Esophagus mucosa (tissue), 1 donor: ENCODE measurements at places on chromosomes 11 and 22.

- ATAC-seq = no peak
These were observed 184.2 kb upstream of the LUZP2 start for GRCh38 chr11:24312464-24313238.

DNA sequence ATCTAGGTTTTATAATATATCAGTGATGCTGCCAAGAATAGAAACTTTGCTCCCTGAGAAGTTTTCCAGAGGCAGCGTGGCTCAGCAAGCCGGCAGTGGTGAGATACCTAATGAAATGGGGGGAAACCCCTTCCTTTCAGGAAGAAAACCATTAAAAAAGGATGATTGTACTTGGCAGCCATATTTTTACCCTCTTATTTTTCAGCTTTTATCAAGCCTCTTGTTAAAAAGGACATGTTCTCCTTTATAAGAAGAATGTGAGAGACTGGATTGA is 9.0 kb upstream of the ME3 start:
- ATAC-seq = no peak

GRCh38 chr11:46637546-46637945 is 20.2 kb downstream of the ATG13 start:
- ATAC-seq = no peak

DNA sequence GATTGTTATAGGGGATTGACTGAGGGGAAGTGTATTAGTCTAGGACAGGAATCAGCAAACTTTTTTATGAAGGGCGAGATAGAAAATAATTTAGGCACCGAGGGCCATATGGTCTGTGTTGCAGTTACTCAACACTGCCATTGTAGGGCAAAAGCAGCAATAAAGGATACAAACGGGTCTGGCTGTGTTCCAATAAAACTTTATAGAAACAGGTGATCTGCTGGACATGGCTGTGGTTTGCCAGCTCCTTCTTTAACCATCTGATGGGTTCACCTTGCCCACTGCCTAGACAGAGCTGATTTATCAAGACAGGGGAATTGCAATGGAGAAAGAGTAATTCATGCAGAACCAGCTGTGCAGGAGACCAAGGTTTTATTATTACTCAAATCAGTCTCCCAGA is 20.0 kb downstream of the PRR5L start:
- ATAC-seq = no peak

- no peak for ATAC-seq
These were observed 26.5 kb upstream of the SESN3 start for GRCh38 chr11:95257456-95257971.

DNA sequence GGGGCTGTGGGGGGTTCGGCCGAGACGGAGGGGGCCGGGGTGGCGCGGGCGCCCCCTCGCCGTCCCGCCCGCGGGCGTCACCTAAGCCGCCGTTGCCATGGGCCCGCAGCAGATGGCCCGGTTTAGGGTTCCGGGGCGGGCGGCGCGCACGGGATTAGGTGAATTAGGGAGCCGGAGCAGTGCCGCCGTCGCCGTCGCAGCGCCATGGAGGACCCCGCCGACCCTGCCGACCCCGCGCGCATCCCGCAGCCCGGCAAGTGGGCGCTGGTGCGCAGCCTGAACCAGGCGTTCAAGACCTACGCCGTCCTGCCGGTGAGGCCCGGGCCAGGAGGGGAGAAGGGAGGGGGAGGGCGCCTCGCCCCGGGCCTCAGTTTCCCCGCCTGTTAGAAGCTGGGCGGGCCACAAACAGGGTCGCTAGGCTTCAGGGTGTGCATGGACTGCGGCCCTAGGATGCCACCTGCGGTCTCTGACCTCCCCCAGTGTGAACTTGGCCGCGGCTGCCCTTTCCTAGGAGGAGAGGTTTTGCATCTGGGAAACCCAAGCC is 10.1 kb downstream of the MYO7A start:
- ATAC-seq = no peak

DNA sequence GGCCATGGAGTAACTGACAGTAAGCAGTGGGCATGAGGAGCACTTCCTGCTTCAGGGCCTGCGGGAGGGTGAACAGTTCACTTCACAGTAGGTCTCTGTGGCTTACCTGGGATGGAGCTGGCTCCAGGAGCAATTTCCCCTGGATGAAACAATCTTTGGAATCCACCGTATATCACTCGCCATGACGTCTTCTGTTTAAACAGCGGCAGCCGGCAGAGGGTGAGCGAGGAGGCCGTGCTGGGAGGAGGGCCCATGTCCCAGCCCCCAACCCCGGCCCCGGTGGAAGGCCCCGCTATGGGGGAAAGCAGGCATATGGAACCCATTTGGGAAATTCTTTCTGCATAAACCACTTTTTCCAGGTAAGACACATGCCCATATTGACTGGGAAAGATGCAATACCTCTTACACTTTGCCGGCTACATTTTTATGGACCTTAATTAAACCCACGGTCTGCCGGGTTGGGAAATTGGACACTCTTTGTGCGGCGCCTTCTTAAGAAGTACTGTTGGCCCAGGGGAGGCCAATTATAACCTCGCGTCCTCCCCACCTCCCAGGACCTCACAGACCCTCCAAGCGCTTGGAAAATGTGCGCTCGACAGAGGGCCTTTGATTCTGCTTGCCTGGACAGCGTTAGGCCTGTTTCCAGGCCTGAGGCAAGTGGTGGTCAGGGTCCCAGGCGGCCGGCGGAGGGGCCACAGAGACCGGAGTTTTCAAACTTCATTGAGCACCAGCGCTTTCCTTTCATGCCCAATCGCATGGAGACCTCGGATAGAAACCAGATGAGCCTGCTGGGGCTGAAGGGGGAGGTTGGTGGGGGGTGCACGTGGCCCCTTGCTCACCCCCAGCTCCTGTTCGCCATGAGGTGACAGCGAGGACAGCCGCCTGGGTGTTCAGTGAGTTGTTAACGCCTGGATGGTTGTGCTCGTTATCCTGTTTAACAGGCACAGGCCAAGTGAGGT is 40.4 kb downstream of the SMIM38 start:
- no peak for ATAC-seq

GRCh38 chr11:30459821-30460220 is 126.3 kb downstream of the MPPED2 start:
- ATAC-seq = no peak

DNA sequence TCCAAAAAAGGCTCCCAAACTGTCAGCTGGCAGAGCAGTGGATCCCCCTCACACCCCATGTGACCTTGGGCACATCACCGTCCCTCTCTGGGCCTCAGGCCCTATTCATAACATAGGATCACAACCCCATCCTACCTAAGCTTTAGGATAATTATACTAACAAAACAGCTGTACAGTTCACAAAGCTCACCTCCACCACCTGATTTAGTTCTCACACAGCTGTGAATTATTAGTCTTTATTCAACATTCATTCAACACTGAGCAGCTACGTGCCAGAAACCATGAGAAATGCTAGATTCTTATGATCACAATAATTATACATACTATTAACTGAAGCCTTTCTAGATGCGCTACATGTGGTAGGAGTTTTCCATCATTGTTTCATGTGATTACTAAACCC is 9.5 kb downstream of the WNT11 start:
- ATAC-seq = no peak

DNA sequence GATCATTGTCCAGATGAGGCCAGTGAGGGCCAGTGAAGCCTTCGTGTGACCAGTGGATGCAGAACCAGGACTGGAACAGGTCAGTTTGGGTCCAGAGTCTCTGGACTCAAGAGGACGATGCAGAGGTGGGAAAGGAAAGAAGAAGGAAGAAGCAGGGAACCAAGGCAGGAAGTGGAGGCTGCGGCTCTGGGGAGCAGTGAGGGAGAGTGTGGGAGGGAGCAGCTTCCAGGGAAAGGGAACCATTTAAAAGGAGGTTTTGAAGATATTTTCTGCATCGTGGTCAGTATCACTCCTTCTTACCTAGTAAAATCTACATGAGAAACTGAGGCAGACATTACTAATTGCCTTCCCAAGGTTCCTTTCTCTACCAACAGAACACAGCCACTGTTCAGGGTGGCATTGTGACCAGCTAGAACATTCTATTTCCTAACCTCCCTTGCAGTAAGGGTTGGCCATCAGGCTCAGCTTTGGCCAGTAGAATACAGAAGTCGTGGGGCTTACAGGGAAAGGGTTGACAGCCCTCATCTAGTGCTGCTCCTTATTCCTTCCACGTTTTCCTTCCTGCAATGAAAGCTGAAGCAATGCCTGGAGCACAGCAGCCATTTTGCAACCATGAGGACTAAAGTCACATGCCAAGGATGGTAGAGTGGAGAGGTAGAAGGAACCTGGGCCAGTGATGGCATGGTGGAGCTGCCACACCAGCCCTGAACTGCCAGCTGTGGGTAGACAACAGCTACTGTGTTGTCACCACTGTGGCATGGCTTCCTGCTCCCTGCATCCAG is 29.1 kb upstream of the LINC01488 start:
- no peak for ATAC-seq

DNA sequence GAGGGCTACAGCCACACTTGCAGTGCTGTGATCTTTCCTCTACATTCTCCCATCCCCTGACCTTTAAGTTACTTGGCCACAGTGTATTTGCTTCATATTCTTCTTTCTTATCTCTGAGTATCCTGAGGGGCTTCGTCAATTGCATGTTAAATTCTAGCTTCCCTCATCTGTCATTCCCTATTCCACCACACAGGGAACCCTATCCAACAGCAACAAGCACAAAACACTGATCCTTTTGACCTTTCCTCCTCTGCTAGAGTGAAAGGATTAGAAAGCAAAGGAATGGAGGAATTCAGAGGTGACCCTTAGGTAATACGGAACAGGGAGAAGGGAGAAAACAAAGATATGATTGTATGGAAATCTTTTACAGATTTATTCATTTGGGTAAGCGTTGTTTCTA is 1061.7 kb upstream of the TENM4 start:
- no peak for ATAC-seq

- no peak for ATAC-seq
These were observed 97.7 kb downstream of the LARGE2 start for GRCh38 chr11:46020084-46020599.

DNA sequence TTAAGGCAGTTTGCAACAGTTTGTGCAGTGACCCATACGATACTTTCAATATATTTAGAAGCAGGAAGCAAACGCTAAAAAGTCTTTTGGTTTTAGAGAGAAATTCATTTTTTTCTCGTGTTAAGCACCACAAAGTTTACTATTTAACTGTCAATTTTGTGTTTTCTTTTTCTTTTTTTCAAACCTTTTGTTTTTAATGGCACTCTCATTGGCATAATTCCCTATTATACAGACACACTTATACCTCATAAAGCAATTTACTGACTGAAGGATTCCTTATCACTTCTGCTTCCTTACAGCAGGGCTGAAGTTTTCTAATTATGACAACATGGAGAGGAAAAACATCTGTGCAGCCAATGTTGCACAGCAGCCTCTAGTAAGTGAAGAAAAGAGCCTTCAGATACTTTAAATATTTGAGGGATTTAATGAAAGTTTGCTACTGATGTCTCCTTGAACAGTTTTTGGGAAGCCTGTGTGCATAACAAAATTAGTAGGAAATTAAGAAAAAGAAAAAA is 2191.2 kb downstream of the LRRC4C start:
- no peak for ATAC-seq

DNA sequence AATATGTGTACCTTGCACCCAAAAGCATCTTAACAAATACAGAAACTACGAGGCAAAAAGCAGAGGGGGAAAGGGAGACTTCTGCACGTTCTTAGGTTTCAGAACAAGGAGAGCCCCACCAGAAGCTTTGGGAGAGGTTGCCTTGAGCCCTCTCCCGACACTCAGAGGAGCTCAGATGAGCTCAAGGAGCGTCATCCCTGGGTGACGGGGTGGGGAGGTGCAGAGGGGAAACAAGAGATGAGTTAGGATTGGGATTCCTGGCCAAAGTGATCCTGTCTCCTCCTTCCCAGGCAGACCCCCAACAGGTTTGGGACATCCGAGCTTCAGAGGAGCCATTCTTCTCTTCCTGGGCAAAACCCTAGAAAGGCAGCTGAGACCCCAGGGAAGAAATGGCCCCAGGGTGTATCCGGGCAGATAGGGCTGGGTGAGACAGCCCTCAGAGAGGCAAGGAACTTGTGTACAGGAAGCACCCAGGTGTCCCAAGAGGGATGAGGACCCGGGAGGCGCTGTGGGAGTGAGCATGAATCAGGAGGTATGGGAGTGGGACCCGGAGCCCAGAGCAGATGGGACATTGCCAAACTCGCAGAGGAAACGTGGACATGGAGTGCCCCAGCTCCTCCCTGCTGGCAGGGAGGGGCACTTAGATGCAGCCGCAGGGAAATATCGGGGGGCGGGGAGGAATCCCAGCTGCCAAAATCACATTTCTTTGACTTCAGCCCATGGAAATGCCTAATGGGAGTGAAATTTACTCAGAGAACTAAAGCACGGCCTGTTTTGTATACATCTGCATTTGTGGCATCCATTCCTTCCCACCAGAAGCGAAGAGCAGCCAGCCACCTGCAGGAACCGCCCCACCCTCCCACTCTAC is 12.4 kb downstream of the C1QTNF6 start:
- ATAC-seq = no peak

DNA sequence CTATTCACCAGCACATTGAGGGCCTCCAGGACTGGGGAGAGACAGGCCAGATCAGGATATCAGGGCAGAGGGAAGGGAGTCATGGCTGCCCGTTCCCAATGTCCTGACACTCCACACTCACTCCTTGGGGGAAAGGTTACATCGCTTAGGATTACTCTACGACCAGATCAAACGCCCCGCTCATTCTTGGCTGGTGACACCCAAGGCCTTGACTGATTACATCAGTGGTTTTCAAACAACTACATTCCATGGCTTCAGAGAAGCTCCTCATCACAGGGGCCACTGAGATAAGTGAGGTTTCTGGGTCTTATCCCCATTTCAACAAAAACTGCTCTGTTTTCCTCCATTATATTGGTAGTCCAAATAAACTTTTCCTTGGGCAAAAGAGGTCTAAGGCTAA is 15.0 kb downstream of the UBE2L6 start:
- no peak for ATAC-seq

DNA sequence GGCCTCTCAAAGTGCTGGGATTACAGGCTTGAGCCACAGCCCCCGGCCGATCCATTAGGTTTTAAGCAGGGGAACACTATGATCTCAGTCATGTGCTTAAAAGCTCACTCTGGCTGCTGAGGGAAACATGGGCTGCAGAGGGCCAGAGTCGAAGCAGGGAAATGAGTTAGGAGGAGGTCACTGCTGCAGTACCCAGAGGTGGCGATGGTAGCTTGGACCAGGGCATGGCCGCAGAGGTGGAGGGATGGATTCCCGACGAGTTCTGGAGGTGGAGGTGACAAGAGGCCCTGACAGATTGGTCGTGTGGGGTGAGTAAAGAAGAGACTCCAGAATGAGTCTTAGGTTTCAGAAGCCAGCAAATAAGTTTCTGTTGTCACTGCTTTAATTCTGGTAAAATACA is 54.4 kb upstream of the INCENP start:
- no peak for ATAC-seq

DNA sequence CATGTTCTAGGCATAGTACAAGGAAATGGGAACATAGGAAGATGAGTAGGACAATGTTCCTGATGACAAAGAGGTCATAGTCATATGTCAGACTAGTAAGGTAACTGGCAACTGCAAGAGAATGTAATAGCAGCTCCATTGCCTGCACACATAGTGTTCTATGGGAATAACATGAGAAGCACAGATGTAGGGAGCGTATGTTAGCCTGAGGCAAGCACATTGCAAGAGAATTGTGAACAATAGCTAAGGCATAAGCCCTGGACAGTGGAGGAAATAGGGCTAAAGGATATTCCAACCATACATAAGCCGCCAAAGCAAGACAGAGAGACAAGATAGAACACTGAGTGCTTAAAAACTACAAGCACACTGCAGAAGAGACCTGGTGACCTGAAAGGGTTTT is 1017.0 kb upstream of the TENM4 start:
- no peak for ATAC-seq
